ENCODE measurements at places on chromosomes 1 and 21.

- peak; percentile 100 for DNase-seq
Measured at GRCh38 chr1:226034482-226034881, 28.0 kb upstream of the H3-3A start.

DNA sequence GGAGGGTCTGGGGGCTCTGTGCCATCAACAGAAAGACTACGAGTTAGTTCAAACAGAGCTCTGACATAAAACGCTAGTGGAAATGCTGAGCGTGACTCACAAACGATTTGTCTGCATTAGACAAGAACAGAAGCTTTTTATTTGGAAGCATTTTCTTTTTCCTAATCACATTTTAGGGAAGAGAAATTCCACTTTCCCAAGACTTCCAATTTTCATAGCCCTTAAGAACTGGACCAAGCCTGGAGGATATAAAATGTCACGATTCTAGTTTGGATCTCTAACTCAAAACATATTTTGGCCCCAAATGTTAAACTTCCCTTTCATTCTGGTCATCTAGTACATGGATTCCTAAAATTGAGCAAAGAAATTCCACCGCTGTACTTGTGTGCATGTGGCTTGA lies 320.0 kb downstream of the PCP4 start:
- no peak for DNase-seq

GRCh38 chr1:74247881-74248528 lies 12.8 kb downstream of the TNNI3K start:
- no peak for DNase-seq

DNA sequence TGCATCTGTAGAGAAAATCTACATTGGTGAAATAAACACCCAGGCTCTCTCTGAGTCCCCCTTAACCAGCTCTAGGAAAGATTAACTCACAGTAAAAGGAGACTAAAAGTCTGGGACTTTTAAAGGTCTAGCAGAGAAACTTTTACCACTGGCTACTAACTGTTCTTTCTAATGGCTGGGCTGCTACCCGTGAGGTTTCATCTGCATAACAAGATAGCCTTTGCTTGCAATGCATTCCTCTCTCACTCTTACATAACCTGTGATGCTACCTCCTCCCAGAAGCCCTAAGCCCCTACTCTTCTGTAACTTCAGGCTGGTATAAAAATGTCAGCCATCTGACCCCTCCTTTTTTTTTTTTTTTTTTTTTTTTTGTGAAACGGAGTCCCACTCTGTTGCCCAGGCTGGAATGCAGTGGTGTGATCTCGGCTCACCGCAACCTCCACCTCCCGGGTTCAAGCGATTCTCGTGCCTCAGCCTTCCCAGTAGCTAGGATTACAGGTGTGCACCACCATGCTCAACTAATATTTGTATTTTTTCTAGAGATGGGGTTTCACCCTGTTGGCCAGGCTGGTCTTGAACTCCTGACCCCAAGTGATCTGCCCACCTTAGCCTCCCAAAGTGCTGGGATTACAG lies 344.2 kb downstream of the RGS7 start:
- no peak for DNase-seq

DNA sequence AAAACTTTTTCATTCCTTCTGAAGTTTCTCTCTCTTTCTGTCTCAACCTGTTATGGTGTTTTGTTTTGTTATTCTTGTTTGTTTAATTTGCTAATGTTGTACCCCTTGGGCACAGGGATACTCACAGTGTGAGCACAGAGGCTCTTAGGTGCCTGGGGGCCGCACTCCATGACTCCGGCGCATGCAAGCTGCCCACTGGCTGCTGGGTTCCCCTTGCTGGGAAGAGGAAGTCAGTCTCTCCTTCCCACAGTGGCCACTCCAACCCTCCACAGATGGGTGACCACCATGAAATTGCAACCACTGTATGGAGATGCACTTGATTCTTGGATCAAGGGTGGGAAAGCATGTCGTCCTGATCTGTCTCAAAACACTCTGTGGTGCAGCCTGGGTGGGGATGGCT lies 4.6 kb upstream of the CD1A start:
- no peak for DNase-seq

DNA sequence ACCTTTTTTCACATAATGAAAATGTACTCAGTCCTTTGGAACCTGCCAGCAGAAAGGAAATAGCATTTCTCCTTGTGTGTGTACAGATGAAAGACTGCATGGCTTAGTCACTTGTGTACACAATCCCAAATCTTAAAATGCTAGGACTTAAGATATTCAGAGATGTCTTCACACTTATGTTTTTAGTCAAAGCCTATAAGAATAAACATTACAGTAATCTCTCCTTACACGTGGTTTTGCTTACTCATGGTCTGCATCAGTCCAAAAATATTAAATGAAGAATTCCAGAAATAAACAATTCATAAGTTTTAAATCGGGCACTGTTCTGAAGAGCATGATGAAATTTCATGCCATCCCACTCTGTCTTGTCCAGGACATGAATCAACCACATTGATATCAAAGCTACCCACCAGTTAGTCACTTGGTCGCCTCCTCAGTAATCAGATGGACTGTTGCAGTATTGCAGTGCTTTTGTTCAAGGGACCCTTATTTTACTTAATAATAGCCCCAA lies 75.7 kb upstream of the RRP15 start:
- peak; percentile 82 for DNase-seq

- no peak for DNase-seq
Measured at GRCh38 chr1:90821152-90821787, 104.2 kb upstream of the BARHL2 start.

DNA sequence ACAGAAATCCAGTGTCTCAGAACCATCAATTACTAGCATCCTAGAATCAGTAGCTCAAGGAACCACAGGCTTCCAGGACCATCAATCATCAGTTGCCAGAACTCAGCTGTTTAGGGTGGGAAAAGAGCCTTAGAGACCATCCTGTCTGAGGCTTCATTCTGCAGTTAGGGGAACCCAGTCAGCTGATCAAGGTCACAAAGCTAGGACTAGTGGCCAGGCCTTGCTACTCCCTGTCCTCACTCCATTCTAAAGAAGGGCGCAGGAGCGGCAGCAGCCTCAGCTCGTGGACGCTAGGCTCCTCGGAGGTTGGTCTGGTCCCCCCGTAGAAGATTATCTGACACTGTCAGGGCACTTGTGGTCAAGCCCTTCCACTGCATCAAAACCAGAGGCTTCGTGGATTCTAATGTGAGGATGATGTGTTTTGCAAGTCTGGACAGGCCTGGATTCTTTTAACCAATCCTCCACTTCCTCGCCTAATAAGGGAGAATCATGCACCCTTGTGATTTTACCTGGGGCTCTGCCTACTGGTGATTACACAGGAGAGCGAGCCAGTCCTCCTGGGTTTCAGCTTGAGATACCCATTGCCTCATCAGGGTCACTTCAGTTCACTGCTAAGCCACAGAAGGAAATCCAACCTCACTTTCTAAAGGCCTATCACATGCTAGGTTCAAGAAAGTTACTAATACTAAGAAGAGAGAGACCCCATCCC lies 41.7 kb upstream of the IFFO2 start:
- DNase-seq: peak; percentile 11

GRCh38 chr1:215018555-215018954 lies 64.0 kb upstream of the KCNK2 start:
- DNase-seq: peak; percentile 65

- DNase-seq: no peak
Measured at GRCh38 chr1:188817814-188818213, 1659.8 kb downstream of the BRINP3 start.

GRCh38 chr1:222656391-222657155 lies 38.7 kb downstream of the MIA3 start:
- DNase-seq: no peak

DNA sequence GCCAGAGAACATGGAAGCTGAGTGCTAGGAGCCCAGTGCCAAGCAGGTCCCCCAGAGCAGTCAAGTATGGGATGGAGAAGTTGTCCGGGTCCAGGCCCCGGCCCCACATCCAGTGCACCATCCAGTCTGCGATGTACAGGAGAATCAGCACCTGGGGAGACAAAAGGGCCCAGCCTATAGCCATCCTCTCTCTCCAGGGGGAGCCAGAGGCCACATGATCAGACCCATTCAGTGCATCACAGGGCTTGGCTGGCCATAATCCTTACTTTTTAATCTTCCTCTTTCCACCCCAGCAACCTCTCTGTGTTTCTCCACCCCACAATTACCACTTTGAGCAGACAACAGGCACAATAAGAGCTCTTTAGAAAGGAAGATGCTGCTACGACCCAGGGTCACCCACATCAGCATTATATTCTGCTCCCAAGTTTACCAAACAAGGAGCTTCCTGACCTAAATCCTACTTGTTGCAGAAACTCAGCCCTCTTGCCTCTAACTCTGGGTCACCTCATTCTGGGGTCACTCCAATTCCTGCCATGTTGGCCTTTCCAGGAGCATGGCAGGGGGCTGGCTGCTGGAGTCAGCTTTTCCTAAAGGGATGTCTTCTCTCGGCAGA lies 16.4 kb upstream of the RAB29 start:
- DNase-seq: peak; percentile 44

DNA sequence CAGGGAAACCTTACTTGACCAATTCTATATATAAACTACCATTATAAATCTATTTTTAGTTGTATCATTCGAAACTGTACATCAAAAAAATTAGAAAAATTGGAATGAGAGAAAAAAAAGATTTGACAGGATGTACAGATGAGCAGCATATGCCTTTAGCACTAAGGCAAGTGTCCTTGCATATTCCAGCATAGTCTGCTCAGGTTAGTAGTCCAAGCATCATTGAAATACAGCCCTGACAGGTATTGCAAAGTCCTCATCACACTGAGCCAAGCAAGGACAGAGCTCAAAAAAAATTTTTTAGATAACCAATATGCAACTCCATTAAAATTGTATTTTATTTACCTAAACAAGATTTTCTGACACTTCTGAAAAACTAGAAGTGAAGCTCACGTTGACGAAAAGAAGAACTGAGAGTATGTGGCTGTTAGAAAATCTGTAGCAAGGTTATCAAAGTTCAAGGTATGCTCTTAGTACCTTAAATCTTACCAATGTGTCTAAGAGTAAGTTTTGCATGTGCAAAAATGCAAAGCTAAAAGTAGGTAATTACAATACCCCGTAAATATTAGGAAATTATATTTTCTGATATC lies 465.6 kb upstream of the ADGRL4 start:
- DNase-seq: no peak

- peak; percentile 81 for DNase-seq
Measured at GRCh38 chr1:89804642-89805237, 16.1 kb upstream of the LRRC8D start.

DNA sequence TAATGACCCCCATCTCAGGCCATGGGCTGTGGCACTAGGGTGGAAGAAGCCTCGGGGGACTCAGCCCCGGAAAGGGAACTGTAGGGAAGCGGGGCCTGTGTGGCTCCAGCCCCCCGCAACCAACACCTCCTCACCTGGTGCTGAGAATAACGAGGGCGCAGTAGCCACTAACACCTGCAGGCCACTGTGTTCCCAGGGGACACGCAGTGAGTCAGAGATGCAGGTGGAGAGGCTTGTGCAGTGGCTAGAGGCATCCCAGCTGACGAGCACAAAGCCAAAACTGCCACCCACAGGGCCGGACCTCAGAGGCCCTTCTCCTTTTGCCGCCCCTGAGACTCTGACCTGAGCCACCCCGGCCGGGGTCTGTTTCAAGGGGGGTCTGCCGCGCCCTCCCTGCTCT lies 33.5 kb upstream of the CCDC27 start:
- DNase-seq: no peak

DNA sequence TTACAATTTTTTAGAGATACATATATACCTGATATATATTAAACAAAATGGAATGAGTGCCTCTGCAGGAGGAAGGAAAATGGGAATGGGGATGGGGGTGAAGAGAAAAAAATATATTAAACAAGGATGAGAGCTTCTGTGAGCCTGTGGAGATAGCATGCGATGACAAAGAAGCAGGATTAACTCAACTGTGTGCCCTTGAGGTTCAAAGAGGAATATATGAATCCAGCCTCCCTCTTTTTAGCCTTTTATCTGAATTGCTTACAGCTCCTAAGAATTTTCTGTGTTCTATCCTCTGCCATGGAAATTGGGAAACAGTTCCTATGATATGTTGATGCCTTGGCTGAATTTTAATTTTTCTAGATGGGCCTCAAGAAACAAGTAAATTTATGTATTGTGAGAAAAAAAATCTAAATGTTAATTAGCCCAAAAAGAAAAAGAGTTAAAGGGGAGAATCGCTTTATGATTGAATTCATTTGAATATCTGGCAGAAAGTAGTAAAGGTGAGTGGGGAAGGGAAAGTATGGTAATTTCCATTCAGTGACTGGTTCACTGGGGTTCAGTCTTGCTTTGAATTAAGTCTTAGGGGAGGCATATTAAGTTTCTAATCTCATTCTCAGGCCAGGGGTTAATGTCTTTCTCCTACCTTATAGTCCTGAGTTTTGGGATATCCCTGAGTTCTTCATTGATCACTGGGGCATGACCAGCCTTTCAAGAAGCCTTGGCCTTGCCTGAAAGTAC lies 106.3 kb upstream of the HMCN1 start:
- DNase-seq: no peak

DNA sequence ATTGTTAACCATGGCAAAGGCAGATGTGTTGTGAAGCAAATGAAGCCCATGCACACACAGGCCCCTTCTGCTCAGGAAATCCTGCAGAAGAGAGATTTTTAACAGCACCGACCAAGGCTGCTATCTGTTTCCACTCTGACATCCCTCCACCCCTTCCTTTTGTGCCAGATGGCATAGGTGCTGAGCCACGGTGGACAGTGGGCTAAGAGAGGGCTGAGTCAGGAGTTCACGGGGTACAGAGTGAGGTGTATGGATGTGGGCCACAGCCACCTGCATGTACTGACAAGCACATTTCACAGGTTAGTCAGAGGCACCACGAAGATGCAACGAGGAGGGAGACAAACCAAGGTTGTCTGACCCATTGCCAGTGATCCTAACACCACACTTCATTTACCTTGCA lies 9.5 kb downstream of the RSPH1 start:
- no peak for DNase-seq

DNA sequence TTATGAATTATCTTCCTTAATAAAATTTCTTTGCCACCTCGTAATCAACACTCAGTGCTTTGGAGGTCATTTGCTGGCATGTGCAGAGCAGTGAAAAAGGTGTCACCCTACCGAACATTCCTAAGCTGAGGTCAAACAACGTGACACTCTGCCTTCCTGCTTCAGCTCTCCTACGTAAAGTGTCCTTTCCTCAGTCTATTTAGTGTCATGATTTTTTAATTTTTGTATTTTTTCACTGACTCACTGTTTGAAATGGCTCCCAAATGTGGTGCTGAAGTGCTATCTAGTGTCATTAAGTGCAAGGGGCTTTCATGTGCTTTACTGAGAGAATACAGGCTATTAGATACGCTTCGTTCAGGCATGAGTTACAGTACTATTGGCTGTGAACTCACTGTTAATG lies 37.0 kb upstream of the ITPKB start:
- DNase-seq: no peak

GRCh38 chr1:112504661-112505399 lies 3.9 kb upstream of the WNT2B start:
- no peak for DNase-seq
